ENCODE measurements at places on chromosomes 1 and 21.

- no peak for DNase-seq
Observed at GRCh38 chr1:32925403-32926162, 24.4 kb upstream of the TMEM54 start.

- DNase-seq = no peak
Observed at GRCh38 chr1:224486801-224487583, 52.4 kb upstream of the WDR26 start.

GRCh38 chr1:6580119-6580592 is 362 bp downstream of the ZBTB48 start:
- DNase-seq = no peak

DNA sequence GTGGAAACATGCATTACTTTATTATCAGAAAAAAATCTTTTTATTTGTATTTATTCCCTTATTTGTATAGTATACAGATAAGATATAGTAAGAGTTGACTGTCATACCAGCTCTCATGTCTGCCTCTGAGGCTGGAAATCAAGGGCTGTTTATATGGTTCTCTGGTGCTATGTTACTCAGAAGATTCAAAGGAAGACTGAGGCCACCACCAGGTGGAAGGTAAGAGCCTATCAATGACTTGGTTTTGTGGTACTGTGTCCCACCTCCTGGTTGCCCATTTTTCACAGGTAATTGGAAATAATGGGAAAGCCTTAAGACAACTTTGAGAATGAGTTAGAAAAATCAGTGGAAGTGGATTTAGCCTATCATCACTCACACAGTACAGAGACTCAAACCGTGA is 342.1 kb downstream of the DSCAM start:
- DNase-seq = no peak

DNA sequence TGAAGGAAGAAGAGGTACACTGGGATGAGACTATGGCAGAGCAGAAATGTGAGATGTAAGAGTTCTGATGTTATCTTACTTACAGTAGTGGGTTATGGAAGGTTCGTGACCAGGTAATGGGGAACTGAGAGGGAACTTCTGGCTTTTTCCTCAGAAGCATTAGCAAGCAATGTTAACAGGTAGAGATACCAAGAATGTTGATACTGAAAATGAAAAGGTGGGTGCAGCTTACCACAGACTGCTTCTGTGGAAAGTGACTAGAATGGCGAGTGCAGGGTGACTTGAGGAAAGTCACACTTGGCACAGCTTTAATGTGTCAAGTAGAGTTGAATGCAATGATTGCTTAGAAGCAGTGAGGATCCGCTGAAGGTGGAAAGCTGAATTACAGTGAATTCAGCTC is 70.8 kb downstream of the PLA2G4A start:
- no peak for DNase-seq

- DNase-seq = no peak
Observed at GRCh38 chr1:194709439-194709838, 1523.0 kb upstream of the B3GALT2 start.

GRCh38 chr1:48048064-48048463 is 50.9 kb upstream of the TRABD2B start:
- DNase-seq = no peak

DNA sequence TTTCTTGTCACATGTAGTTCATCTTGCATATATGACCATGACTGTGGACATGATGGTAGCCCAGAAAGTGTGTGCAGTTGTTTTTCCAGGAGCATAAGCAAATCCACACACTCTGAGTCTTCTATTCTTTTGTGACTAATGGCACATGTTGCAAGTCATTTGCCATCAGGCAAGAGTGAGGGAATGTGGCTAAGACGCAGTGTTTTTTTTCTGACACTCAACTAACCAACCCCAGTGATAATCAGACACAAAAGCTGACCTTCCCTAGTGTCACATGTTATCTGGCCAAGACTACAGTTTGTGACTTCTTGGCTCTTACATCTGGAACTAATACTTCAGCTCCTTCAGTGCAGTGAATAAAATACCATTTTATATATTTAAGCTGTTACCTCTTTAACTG is 108.8 kb downstream of the ITSN1 start:
- no peak for DNase-seq

GRCh38 chr1:2231532-2232254 is 3.6 kb downstream of the SKI start:
- peak; percentile 82 for DNase-seq

- no peak for DNase-seq
Observed at GRCh38 chr1:13766592-13767564, 66.9 kb downstream of the PRDM2 start.

GRCh38 chr21:44792702-44793591 is 8.7 kb downstream of the UBE2G2 start:
- peak; percentile 53 for DNase-seq

- no peak for DNase-seq
Observed at GRCh38 chr1:86061551-86061990, 95.0 kb downstream of the COL24A1 start.

GRCh38 chr21:37845535-37845934 is 70.7 kb downstream of the KCNJ6 start:
- DNase-seq = no peak

GRCh38 chr1:18997508-18997907 is 41.0 kb upstream of the IFFO2 start:
- no peak for DNase-seq

DNA sequence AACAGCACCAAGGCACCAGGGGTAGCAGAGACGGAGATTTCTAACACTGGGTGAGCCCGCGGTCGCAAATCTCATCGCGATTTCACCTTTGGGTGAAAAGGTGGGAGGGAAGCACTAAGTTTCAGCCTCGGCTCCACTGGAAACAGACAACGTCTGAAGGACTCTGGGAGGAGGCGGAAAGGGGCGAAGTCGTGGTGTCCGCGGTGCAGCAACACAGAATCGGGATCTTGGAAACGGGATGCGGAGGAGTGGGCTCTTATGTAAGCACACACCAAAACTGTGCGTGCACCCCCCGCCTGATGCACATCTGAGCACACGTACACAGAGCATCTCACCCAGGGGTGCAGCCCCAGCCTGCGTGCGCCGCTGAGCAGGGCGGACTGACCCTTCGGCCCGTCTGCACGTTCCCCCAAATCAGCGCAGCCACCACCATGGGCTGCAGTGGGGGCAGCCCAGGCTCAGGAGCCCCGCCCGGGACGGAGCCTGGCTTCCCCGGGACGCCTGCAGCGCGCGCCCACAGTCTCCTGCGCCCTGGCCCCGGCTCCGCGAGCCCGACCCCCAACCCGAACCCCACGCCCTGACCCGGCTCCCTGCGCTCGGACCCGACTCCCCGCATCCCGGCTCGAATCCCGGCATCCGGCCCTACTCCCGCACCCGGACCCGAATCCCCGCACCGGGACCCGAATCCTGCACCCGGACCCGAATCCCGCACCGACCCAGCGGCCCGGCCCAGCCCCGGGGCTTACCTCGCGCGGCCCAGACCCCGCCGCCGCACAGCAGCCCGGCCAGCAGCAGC is 670 bp downstream of the CLSTN1 start:
- no peak for DNase-seq

DNA sequence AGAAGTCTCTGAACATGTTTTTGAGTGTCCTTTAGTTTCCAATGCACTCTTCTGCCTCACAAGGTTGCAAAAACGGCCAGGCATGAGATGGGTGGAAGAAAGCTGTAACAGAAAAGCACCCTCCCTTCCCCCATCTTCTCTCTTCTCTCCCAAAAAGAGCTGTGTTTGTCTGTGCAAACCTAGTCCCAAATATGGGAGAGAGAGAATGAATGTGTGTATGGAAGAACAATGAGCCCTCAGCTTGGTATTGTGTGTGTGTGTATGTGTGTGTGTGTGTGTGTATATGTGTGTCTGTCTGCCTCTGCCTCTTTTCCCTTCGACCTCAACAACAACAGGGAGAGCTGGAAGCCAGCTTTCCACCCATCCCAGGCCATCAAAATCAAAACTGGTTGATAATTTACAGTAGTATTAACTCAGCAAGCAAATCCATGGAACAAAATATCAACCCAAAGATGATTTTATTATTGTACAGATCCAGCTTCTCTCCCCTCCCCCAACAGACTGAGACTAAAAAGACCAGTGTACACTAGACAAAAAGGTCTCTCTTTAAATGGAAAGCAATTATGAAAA is 1.8 kb downstream of the RERE start:
- DNase-seq = peak; percentile 50

DNA sequence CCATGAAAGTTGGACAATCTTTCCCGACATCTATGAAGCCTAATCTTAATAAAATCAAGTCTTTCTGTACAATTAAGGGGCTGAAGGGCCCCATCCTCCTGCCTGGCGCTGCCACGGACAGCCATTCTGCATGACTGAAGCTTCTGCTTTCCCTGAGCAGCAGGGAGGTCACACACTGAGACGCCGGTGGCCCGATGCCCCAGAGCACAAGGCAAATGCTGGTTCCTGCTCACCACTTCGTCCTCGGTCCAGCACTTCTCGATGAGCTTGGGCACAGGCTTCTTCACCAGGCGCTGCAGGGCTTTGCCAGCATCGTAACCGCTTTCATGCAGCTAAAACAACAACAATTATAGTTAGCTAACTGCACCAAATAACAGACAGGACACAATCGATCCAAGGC is 147.8 kb downstream of the SLC45A1 start:
- DNase-seq = no peak

DNA sequence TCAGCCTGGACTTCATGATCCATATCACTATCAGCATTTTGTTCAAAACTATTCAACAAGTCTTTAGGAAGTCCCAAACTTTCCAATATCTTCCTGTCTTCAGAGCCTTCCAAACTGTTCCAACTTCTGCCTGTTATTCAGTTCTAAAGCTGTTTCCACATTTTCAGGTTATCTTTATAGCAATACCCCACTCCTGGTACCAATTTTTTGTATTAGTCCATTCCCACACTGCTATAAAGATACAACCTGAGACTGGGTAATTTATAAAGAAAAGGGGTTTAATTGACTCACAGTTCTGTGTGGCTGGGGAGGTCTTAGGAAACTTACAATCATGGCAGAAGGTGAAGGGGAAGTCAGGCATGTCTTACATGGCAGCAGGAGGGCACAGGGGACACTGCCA is 18.3 kb upstream of the DNAH14 start:
- DNase-seq = no peak

DNA sequence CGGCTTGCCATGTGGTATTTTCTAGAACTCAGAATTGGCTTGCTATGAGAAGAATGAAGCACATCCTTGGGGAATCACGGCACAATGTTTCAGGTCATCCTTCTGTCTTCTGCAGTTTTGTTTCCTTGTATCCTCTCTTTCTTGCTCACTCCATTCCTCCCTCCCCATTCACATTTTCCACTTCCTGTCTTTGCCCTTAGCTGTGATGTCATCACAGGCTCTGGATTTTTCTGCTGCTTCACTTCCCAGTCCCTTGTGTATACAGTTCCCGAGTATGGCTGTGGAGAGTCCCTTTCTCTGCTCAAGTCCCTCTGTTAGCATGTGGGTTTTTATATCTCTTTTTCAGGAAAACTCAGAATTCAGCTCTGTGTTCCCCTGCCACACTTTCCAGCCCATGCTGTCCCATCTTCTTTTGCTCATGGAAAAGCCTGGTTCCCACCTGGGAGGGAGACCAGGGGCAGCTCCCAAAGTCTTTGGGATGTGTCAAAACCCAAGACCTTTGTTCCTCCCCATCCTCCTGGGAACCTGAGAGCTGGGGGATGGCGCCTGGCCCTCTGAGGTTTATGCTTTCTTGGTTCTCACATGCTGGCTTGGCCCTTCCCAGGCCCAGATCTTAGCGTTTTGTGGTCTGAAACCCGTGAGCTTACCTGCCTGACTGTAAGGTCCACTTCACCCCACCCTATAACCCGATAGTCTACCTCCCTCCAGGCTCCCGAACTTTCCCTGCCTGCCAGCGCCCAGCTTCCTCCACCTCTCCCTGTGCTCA is 4.8 kb upstream of the RGS16 start:
- DNase-seq = no peak

DNA sequence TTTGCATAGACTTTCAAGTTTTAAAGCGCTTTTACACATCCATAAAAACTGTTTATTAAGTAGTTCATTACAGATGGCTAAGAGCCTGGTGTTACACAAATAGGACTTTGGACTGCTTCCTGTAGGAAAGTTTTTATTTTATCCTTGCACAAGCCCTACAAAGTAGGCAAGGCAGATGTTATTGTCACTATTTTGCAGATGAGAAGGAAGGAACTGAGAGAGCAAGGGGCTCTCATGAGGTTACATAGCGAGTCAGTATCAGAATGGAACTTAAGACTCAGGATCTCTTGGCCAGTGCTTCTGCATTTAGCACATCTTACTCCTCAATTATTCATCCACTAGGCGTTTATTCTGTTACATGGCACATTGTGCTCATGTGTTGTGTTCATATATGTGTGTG is 2.6 kb upstream of the MAPKAPK2 start:
- DNase-seq = no peak

GRCh38 chr1:235015291-235015985 is 113.2 kb downstream of the TOMM20 start:
- DNase-seq = no peak

DNA sequence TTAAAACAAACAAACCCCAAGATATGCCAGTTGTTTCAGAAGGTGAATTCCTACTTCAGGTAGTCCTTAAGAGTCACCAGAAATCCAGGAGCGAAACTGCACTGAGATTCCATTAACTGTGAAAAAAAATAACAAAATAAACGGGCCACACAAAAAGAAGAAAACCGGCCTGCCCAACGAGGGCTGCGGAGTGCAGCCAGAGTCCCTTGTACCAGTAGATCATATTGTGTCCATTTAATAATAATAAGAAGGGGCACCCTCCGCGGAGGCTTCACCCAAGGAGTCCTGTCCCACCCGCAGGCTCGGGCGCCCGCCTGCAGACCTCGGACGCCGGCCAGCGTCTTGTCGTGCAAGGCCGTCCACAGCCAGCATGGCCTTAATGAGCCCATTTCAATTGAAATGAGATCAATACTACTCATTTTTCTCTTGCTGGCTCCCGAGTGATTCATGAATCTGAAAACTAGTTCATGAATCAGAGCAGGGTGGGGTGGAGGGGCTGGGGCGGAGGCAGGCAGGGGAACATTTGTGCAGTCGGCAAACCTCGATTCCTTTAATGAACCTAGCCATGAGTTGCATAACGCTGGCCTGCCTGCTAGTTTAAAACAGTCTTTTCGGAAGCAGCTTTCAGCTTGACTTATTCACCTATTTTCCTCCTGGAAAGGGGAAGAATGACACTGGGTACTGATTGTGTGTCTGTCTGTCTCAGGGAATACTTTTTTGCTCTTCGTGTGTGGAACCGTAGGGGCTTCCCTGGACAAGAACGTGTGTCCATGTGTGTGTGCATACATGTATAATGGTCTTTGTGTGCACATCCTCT is 113.1 kb upstream of the IRF2BP2 start:
- peak; percentile 75 for DNase-seq

- DNase-seq = no peak
Observed at GRCh38 chr1:231722356-231722755, 95.8 kb downstream of the DISC1 start.

DNA sequence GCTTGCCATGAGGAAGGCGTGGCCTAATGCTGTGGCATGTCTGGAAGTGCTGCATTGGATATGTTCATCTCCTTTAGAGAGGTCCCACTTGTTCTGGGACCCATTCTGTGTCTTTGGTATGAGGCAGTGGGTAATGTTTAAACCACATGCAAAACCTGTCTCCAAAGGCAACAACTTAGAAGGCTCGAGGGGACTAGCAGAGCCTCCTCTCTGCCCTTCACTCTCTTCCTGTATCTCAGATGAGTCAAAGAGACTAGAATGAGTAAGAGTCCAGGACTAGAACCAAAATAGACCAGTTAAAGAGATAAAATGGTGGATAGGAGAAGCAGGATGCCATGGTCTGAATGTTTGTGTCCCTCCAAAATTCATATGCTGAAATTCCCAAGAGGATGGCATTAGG is 220.8 kb upstream of the KIAA0040 start:
- DNase-seq = no peak

GRCh38 chr1:147052677-147053076 is 114.6 kb downstream of the NBPF12 start:
- no peak for DNase-seq
